Stimulated activated CD4-positive, alpha-beta T cell treated with anti-CD3 and anti-CD28 coated beads, Interleukin-12 subunit alpha, Interleukin-12 subunit beta, amount 100 ng/mL, for 4 hours (primary cell): ENCODE measurements at places on chromosomes 5 and 9.

DNA sequence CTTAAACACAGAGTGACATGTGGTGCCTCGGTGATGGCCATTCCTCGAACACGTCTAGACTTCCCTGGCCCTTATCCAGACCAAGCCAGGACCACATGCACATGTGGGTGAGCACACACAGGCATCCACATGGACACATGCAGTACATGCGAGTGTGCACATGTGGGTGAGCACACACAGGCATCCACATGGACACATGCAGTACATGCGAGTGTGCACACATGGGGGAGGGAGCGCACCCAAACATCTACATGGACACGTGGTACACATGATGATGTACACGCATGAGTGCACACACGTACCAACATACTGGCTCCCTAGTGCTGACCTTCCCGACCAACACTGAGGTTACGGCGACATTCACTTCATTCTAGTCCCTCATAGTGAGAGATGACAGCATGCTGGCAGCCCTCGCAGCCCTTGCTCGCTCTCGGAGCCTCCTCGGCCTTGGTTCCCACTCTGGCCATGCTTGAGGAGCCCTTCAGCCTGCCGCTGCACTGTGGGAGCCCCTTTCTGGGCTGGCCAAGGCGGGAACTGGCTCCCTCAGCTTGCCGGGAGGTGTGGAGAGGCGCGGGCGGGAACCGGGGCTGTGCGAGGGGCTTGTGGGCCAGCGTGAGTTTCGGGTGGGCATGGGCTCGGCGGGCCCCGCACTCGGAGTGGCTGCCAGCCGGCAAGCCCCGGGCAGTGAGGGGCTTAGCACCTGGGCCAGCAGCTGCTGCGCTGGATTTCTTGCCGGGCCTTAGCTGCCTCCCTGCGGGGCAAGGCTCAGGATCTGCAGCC lies 186.8 kb downstream of the HSPA4 start:
- no peak for DNase-seq

DNA sequence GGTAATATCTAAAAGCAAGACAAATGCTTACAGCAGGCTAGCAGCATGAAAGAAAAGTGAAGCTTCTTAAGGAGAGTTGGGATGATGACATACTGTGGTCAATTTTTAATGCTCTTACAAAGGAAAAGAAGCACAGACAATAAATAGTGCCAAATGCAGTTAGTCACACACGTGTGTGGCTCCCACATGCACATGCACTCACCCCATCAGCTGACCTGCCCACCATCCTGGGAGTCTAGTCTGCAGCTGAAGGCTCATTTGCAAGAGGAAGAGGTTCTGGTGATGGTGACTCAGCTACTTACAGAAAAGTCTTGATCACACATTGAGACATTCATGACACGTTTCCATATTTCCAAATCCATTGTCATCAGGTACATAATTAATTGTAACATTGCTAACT lies 129.3 kb downstream of the MRPL36 start:
- DNase-seq = no peak

- no peak for DNase-seq
Observed at GRCh38 chr9:21668516-21668915, 133.9 kb upstream of the MTAP start.

GRCh38 chr9:83280268-83280667 lies 217.3 kb upstream of the RASEF start:
- DNase-seq = no peak

- no peak for DNase-seq
Observed at GRCh38 chr5:35370871-35371270, 140.6 kb upstream of the PRLR start.

GRCh38 chr5:1251678-1252580 lies 26.7 kb downstream of the SLC6A18 start:
- DNase-seq = no peak

DNA sequence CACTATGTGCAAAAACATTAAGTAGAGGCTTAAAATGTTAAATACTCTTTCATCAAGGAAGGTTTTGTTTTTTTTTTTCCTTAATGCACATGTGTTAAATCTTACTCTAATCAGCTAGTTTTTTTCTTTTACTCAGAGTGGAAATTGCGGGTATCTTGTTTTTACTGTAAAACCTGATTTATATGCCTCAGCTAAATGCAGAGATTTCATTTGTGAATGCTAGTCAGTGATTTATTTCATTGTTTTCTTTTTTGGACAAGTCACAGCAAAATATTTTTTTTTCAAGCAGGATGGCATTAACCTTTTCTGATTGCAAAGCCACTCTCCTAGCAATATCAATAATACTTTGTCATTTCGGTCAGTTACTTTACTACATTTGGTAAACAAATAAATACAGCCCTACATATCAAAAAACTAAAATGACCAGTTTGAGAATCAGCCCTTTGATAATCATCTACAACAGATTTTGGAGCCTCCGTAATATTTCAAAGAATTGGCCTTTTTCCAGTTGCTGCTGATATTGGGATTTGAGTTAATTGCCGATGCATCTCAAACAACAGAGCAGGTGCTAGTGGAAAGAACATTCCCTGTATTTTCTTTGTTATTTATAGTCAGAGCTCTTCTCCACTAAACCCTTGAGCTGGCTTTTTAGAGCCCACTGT lies 579.2 kb upstream of the ZNF608 start:
- no peak for DNase-seq

GRCh38 chr5:32475334-32476097 lies 31.0 kb upstream of the ZFR start:
- DNase-seq = no peak

GRCh38 chr5:94422812-94423211 lies 195.6 kb downstream of the KIAA0825 start:
- no peak for DNase-seq

DNA sequence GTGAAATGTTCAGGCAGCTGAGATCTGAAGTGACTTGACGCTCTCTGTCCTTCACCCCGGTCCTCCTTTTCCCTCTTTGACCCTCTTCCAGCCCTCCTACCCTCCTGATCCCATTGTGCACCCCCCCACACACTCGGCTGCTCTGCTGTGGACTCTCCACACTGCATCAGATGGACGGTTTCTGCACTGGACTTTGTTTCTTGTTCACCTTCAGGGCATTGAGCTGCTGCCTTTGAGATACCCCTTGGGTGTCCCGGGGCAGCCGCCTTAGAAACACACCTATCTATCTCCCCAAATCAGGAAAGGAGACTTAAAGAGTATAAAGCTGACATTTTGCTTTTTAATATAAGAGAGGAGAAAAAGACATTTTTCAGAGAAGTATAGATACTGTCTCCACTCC lies 27.5 kb downstream of the AMBP start:
- DNase-seq = no peak

DNA sequence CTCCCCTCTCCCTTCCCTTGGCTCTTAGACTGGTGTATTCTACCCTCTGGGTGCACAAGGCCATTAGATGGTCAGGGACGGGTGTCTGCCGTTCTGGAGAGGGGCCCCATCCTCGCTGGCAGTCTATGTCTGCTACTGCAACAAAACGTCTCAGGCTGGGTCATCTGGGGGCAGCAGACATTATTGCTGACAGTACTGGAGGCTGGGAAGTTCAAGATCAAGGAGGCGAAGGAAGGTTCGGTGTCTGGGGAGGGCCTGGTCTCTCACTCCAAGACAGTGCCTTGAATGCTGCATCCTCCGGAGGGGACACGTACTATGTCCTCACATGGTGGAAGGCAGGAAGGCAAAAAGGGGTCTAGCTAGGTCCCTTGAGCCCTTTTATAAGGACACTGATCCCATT lies 93.4 kb upstream of the COL5A1 start:
- DNase-seq = no peak

- DNase-seq = no peak
Observed at GRCh38 chr9:5445886-5446285, 4.5 kb upstream of the CD274 start.

DNA sequence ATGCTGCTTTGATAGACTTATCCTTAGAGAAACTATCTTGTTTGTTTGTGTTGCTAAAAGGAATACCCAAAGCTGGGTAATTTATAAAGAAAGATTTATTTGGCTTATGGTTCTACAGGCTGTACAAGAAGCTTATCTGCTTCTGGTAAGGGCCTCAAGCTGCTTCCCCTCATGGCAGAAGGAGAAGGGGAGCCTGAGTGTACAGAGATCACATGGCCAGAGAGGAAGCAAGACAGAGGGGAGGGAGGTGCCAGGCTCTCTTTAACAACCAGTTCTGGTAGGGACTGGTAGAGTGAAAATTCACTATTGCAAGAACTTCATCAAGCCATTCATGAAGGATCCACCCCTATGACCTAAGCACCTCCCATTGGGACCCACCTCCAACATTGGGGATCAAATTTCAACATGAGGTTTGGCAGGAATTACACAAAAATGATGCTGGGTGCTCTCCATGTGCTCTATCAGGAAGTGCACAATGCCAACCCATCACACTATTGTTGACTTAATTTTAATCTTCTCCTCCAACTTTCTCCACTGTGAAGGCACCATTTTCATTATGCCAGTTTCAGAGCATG lies 115.1 kb upstream of the SHB start:
- DNase-seq = no peak

GRCh38 chr5:15597804-15598203 lies 97.8 kb downstream of the FBXL7 start:
- no peak for DNase-seq

DNA sequence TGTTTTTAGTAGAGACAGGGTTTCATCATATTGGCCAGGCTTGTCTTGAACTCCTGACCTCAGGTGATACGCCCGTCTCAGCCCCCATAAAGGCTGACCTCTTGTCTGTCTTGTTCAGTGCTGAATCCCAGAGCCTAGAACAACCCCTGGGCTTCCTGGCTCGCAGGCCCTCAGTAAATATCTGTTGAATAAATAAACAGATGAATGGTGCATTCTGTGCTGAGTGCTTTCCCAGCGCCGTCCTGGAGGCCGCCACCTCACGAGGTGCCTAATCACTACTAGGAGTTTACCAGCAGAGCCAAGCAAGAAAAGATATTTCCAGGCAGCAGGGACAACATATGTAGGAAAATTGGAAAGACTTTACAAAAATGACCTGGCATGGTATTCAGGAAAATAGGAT lies 88.5 kb downstream of the SNX24 start:
- DNase-seq = no peak

- DNase-seq = no peak
Observed at GRCh38 chr5:16809010-16809394, 127.1 kb downstream of the MYO10 start.

GRCh38 chr5:88792144-88792840 lies 90.7 kb downstream of the MEF2C start:
- no peak for DNase-seq

DNA sequence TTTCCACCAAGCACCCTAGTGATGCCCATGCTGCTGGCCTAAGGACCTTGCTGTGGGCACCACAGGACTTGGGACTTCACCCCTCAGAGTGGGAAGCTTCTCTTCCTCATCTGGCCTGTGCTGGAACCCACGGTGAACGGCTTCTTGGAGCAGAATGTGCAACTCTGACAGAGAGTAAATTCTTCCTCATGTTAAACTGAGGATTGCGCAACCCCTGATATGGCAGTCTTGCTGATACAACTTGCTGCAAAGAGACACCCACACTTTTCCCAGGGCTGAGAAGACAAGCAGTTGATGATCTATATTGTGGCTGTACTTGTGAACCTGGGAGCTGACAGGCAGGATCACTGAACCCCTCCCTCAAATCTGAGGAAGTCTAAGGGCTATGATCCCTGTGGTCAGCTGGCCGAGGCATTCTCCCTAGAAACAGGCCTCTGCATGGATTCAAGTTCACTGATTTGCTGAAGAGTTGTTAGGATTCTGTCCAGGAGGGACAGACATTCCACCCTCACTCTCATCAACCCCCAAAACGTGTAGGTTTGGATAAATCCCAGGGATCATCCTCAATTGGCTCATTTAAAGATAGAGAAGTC lies 307.2 kb downstream of the MTRR start:
- no peak for DNase-seq

GRCh38 chr9:116115761-116116353 lies 37.7 kb upstream of the PAPPA start:
- DNase-seq = no peak

GRCh38 chr5:74546796-74547195 lies 93.7 kb downstream of the ENC1 start:
- no peak for DNase-seq

- no peak for DNase-seq
Observed at GRCh38 chr5:126576974-126577373, 18.0 kb downstream of the ALDH7A1 start.
